ENCODE measurements at places on chromosomes 11 and 22.

GRCh38 chr11:83287631-83288030, 1.5 kb upstream of the CCDC90B start:
- DNase-seq = no peak

GRCh38 chr11:3158131-3158591, 6.9 kb downstream of the OSBPL5 start:
- no peak for DNase-seq

DNA sequence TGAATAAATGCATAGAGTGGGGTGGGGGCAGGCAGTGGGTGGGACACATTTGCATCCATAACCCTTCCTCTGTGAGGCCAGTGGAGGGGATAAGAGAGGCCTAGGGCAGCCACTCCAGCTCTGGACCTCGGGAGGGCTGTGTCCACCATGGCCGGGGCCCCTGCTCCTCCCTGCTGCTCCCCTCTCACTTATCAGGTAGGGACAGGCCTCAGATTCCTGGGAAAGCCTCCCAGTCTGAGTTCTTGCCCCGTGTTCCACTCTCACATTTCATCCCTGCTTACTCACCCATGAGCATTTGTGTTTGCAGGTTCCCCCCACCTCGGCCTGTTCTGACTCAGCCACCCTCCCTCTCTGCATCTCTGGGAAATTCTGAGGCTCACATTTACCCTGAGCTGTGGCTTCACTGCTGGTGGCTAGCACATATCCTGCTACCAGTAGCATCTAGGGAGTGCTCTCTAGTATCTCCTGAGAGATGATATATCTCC, 128.7 kb upstream of the TOP3B start:
- DNase-seq = no peak

GRCh38 chr22:44926124-44926475, 83.7 kb downstream of the PHF21B start:
- no peak for DNase-seq

GRCh38 chr11:64268893-64269539, 15.4 kb downstream of the BAD start:
- DNase-seq = peak; percentile 61

DNA sequence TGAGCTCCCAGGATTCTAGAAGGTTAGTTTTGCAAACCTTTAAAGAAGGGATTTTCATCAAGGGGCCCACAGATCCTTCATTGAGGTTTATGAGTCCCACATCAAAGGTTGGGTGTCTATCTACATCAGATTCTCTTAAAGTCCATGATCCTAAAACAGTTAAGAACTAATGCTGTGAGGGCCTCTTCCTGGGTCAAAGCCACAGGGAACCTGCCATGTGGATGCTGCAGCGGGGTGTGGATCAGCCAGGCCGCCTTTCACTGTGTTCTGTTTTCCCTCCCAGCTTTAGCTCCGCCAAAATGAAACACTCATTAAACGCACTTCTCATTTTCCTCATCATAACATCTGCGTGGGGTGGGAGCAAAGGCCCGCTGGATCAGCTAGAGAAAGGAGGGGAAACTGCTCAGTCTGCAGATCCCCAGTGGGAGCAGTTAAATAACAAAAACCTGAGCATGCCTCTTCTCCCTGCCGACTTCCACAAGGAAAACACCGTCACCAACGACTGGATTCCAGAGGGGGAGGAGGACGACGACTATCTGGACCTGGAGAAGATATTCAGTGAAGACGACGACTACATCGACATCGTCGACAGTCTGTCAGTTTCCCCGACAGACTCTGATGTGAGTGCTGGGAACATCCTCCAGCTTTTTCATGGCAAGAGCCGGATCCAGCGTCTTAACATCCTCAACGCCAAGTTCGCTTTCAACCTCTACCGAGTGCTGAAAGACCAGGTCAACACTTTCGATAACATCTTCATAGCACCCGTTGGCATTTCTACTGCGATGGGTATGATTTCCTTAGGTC, 5.3 kb downstream of the SERPIND1 start:
- DNase-seq = no peak

DNA sequence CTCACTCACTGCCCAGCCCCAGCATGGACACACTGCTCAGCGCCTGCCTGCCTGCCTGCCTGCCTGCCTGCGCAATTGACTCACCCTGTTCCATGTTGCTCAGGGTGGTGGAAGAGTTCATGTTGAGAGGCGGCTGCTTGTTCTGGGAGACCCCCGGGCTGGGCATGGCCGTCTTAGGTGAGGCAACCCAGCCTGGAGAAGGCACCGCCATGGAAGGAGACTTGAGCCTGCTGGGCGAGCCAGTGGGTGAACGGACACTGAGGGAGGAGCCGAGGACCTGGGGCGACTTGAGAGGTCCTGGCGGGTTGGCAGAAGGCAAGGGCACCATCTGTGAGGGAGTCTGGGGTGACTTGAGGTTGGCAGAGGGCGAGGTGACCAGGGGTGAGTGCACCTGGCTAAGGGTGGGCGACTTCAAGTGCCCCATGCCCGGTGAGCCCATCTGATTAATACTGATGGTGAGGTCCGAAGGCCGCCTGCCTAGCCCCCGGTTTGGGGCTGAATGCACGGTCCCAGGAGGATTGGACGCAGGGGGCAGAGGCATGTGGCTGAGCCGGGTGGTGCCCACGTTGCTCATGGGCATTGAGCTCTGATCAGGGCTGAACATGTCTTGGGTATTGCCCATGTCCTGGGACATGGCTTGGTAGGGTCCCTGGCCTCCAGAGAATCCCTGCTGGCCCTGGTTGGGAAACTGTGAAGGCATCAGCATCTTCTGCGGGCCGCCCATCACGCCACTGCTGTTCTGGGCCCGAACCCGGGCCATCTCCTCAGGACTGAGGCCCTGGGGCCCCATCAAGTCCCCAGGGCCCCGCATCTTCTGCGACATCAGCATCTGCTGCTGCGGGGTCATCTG, 17.1 kb downstream of the CXCR5 start:
- no peak for DNase-seq

GRCh38 chr11:35748644-35749043, 86.1 kb downstream of the TRIM44 start:
- DNase-seq = no peak

DNA sequence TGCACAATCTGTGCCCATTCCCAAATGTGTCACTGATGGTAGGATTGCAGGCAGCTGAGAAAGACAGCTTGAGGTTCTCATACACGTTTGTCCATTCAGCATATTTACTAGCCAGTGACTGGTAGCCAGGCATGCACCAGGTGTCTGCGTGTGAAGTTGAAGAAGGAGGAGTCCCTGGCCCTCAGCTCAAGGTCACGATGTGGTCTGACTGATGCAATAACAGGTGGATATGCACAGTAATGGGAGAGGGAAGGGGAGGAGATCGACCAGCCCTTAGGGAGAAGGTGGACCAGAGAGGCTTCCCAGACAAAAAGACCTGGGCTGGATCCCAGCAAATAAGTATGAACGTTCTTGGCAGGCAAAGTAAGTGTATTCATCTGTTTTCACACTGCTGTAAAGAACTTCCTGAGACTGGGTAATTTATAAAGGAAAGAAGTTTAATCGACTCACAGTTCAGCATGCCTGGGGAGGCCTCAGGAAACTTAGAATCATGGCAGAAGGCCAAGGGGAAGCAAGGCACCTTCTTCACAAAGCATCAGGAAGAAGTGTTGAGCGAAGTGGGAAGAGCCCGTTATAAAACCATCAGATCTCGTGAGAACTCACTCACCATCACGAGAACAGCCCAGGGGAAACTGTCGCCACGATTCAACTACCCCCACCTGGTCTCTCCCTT, 96.0 kb downstream of the MN1 start:
- DNase-seq = no peak

DNA sequence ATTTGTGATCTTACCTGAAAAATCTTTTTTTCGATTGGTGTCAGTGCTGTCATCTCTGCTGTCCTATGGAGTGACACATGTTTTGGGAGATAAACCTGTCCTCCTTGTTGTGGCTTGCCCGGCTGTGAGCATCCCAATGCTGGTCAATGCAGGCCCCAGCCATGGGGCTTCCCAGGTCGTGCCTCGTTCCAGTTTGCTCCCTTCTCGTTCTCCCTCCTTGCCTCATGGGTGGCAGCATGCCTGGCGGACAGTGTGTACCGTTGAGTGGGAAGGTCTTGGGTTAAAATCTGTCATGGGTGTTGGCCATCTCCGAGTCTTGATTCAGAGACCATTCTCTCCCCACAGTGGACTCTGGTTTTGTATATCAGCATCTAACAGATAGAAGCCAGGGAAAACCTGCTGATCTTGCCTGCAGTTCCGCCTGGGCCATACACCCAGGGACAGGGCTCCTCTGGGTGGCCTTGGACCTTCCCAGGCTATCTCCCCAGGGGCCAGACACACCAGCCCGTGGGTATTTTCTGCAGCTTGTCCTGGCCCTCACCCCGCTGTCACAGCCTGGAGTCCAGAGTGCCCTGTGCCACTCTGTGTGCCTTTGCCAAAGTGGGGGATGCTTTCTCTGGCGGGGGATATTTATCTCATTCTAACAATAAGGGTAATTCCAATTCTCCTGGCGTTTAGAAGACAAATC, 208.1 kb downstream of the TBC1D22A start:
- no peak for DNase-seq

DNA sequence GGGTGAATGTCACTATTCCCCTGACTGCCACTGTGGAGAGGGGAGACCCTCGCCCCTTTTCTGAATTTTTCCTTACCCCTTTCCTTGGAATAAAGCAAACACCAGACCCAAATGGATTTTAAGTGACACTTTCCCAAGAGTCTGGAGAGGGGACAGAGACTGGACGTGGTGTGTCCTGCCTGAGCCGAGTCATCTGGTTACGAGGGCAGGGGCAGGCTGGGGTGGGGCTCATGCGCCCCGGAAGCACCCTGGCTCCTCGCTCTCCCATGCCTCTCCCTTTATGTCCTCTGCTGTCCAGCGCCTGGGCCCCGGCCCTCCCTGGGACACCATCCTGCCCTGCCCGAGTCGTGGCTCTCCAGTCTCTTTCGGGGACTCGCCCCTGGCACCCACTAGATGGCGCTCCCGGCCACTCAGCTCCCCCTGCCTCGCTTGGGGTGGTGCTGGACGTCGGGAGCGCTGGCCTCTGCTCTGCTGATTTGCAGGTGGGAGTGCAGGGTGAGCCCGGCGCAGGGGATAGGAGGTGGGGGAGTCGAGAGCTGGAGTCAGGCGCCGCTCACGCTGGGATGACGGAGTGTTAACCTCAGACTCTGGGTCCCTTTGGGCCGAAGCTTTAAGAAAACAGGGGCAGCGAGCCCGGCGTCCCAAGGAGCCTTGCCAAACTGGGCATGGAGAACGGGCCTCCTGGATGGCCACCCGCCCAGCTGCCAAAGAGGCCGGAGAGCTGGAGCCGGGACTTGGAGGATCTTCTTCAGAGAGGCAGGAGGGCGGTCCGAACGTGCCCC, 89.8 kb downstream of the RPS6KA4 start:
- DNase-seq = peak; percentile 81

DNA sequence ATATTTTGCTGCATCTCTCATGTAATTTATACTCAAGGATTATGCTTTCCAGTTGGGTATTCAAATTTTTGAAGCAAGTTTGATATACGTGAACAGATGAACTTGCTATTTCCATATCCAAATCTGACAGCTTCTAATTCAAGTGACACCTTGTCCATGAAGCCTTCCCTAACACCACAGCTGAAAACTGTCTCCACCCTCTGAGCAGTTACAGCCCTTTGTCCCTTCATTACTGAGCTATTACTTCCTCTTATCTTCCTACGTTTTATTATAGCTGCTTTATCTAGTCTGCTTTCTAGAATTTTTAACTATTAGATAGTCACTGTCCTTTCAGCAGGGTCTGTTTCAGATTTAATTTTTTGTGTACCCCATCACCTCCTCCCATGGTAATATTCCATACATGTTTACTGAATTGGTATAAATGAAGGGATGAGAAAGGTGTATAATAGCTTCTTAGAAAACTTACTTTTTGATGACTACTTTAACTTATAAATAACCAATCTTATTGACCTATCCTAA, 13.3 kb upstream of the PRSS23 start:
- no peak for DNase-seq

GRCh38 chr11:16844268-16844771, 105.9 kb downstream of the C11orf58 start:
- no peak for DNase-seq

GRCh38 chr22:19896665-19897355, 42.1 kb upstream of the GNB1L start:
- peak; percentile 34 for DNase-seq

DNA sequence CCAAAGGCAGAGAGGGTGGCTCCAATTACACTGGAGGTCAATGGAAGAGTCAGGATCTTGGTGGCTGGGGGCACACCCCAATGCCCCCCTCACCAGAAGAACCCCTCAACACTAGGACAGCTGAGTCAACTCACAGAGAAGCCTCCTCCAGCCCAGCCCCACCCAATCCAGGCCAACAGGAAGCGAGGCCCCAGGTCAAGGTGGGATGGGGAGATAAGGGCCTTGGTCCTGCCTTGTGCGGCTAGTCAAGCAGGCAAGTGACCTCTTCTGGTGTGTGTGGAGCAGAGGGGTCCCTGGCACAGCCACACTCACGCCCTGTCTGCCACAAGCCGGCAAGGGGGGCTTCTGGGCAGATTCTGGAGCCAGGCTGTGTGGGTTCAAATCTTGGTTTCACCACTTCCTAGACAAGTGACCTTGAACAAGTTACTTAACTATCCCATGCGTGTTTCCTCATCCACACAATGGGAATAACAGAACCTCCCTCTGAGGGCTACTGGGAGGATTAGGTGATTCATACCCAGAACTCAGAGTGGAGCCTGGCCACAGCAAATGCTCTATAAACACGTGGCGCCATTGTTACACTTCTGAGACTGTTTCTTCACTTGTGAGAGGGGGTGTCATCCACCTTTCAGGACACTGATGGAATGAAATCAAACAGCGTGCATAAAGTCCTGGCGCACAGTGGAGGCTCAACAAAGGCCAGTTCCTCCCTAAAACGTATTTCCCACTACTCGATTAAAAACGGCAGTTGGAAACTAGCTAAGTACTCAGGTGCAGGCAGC, 3.2 kb downstream of the TTLL12 start:
- DNase-seq = no peak

- no peak for DNase-seq
These were observed 187.0 kb downstream of the ST3GAL4 start for GRCh38 chr11:126542334-126543015.

GRCh38 chr11:20873054-20873453, 203.7 kb downstream of the NELL1 start:
- DNase-seq = no peak

DNA sequence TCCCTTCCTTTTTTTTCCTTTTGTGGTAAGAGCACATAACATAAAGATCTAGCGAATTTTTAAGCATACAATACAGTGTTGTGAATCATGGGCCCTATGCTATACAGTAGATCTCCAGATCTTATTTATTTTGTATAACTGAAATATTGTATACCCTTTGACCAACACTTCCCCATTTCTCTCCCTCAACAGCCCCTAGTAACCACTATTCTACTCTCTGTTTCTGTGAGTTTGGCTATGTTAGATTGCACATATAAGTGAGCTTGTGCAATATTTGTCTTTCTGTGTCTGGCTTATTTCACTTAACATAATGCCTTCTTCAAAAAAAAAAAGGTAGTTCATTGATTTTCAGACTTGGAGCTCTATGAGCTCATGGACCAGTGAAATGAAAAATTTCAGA, 180.5 kb downstream of the C11orf91 start:
- DNase-seq = no peak

GRCh38 chr11:28168718-28169117, 60.5 kb downstream of the METTL15 start:
- no peak for DNase-seq

GRCh38 chr11:8802251-8802650, 108.7 kb upstream of the AKIP1 start:
- no peak for DNase-seq

GRCh38 chr11:114399490-114400215, 658 bp downstream of the C11orf71 start:
- no peak for DNase-seq

- no peak for DNase-seq
These were observed 173.2 kb downstream of the DSCAML1 start for GRCh38 chr11:117623831-117624271.
